ENCODE measurements at places on chromosomes 1 and 21. TPM values are rescaled to one million over a fixed set of nuclear protein-coding genes. Genes with fewer than 3 reads are reported as not detected.

GRCh38 chr1:205925736-205926135, 17.5 kb downstream of the SLC26A9 start:
- H3K36me3 ChIP-seq = no peaks in the 10 kb centered on the region
- H3K27ac ChIP-seq = no peak overlapping the region
- no peaks in the 10 kb centered on the region for H3K4me1 ChIP-seq
- no peaks in the 10 kb centered on the region for H3K27me3 ChIP-seq

GRCh38 chr1:223323491-223324484, 40.2 kb downstream of the SUSD4 start:
- no peak overlapping the region for H3K4me3 ChIP-seq
- no peak for DNase-seq
- no peak overlapping the region for H3K27ac ChIP-seq
- H3K4me1 ChIP-seq = peaks cover 5% of the 10 kb centered on the region

GRCh38 chr1:184494929-184495328, 108.1 kb downstream of the C1orf21 start:
- H3K27ac ChIP-seq = no peak overlapping the region
- no peaks in the 10 kb centered on the region for H3K4me1 ChIP-seq
- no peak overlapping the region for H3K4me3 ChIP-seq

DNA sequence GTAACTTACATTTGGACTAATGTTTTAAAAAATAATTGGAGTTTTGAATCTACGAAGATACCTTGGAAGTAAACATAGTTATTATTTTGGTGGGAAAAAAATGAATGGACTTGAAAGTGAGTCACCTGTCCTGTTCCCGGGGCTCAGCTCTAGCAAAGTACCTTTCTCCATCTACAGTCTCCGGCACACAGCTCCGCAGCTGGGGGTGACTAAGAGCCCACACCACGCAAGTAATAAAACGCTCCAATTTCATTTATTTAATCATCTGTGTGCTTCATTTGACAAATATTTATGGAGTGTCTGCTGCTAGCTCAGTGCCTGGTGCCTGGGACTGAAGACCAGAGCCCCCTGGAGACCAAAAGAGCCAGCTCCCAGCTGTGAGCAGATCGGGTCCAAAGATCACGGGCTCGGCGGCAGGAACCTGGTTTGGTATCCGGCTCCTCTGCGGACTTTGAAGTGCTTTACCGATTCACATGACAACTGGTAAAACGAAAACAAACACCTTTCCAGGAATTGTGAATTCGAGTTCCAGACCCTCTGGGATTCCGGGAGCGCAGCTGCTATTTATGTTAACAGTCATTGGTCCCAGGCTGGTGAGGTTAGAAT, 1.7 kb upstream of the RIPK4 start:
- H3K27ac ChIP-seq = no peak overlapping the region
- H3K27me3 ChIP-seq = no peaks in the 10 kb centered on the region

- no peaks in the 10 kb centered on the region for H3K27me3 ChIP-seq
- no peak overlapping the region for H3K27ac ChIP-seq
- DNase-seq = no peak
- peaks cover 54% of the 10 kb centered on the region for H3K36me3 ChIP-seq
- no peaks in the 10 kb centered on the region for H3K4me1 ChIP-seq
Observed at GRCh38 chr1:220137019-220137786, 43.3 kb downstream of the IARS2 start.

- no peak overlapping the region for H3K4me3 ChIP-seq
- no peaks in the 10 kb centered on the region for H3K27me3 ChIP-seq
- H3K36me3 ChIP-seq = no peaks in the 10 kb centered on the region
- H3K4me1 ChIP-seq = peaks cover 1% of the 10 kb centered on the region
- no peak overlapping the region for H3K27ac ChIP-seq
Observed at GRCh38 chr1:4590756-4591155, 63.7 kb upstream of the AJAP1 start.

DNA sequence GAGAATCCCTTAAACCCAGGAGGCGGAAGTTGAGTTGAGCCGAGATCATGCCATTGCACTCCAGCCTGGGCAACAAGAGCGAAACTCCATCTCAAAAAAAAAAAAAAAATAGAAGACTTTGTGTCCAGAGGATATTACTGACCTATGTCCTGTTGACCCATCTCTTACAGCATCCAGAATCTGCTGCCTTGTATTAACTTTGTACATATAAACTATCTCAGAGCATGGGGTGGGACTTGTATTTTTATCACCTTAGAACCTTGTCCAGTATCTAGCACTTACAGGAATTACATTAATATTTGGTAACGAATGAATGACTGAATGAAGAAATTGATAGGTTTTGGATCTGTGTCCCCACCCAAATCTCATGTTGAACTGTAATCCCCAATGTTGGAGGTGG, 117.8 kb downstream of the TGFBR3 start:
- H3K4me1 ChIP-seq = no peaks in the 10 kb centered on the region
- no peaks in the 10 kb centered on the region for H3K27me3 ChIP-seq
- no peak for DNase-seq
- no peak overlapping the region for H3K27ac ChIP-seq
- H3K36me3 ChIP-seq = no peaks in the 10 kb centered on the region

DNA sequence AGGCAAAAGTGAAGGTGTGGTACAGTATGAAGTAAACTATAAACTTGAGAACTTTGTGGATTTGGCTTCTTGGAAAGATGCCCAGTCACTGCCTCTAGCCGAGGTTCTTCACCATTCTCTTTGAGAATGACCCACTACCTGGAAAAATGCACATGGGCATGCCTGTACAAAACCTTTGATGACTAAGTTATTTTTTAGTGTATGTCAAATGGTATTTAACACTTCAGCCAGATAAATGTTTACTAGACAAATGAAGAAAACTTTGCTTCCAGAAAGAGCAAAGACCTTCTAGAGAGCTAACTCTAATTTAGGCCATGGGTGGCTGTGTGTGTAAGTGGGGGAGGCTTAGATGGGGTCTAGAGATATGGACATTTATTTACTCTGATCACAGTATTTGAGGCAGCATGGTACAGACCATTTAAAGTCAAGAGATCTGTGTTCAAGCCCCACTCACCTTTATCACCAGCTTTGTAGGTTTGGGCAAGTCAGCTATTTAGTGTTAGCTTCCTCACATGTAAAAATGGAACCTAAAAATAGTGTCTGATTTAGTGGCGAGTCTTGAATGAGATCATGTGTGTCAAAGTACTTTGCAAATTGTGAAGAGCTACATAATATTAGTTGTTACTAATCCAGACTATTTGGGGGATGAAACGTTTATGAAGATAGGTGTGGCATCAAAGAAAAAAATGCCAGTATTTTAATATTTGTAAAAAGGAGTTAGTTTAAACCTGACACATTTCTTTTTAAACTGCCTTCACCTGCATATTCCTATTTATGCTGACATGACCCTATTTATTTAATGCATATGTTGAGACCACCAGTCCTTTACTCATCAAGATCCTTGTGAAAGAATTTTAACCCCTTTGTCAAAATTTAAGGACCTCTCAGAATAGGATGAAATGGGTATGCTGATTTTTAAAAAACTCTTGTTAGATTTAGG, 20.2 kb downstream of the NFYC start:
- DNase-seq = peak; percentile 92
- peak overlapping the region; percentile 96 for H3K27ac ChIP-seq
- H3K4me3 ChIP-seq = peak overlapping the region; percentile 74
- H3K36me3 ChIP-seq = peaks cover 11% of the 10 kb centered on the region
- H3K27me3 ChIP-seq = no peaks in the 10 kb centered on the region

GRCh38 chr1:20075345-20075744, 5.4 kb downstream of the PLA2G5 start:
- no peaks in the 10 kb centered on the region for H3K36me3 ChIP-seq
- no peak overlapping the region for H3K27ac ChIP-seq
- no peak overlapping the region for H3K4me3 ChIP-seq
- H3K4me1 ChIP-seq = peaks cover 11% of the 10 kb centered on the region
- H3K27me3 ChIP-seq = no peaks in the 10 kb centered on the region

- H3K4me1 ChIP-seq = no peaks in the 10 kb centered on the region
- no peaks in the 10 kb centered on the region for H3K27me3 ChIP-seq
- H3K27ac ChIP-seq = no peak overlapping the region
- no peaks in the 10 kb centered on the region for H3K36me3 ChIP-seq
- DNase-seq = no peak
- no peak overlapping the region for H3K4me3 ChIP-seq
Observed at GRCh38 chr1:225819346-225820192, 9.6 kb downstream of the EPHX1 start.

DNA sequence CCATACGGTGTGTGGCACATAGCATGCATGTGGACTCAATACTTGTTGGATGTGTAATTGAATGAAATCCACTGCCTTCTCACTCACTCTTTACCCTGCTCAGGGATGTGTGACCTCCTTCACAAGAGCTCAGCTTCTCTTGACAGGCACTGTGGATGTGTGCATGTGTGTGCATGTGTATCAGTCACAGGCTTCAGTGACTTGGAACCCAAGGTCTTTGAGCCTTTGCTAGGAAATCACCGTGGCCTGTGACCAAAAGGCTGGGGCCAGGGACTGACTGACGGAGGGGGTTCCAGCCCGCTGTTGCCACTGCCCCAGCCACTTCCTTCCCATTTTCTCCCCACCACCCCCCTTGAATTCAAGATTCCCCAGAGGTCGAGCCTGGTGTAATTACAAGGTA, 144.4 kb upstream of the POU3F1 start:
- DNase-seq = no peak
- no peak overlapping the region for H3K4me3 ChIP-seq
- H3K4me1 ChIP-seq = no peaks in the 10 kb centered on the region
- no peaks in the 10 kb centered on the region for H3K36me3 ChIP-seq

- no peaks in the 10 kb centered on the region for H3K4me1 ChIP-seq
- no peaks in the 10 kb centered on the region for H3K27me3 ChIP-seq
- H3K27ac ChIP-seq = no peak overlapping the region
- H3K36me3 ChIP-seq = no peaks in the 10 kb centered on the region
Observed at GRCh38 chr1:224730965-224731364, 114.8 kb downstream of the CNIH3 start.

Gene CD1E
- not detected for total RNA-seq

Gene OR2G6
- not detected for total RNA-seq

Gene ILDR2
- 8.0 TPM for total RNA-seq

Gene BRDT
- not detected for total RNA-seq

Gene ZNF436
- total RNA-seq = 7.4 TPM

Gene PTPN7
- 39.2 TPM for total RNA-seq

Gene BOLA1
- total RNA-seq = 0.47 TPM

Gene NES
- total RNA-seq = not detected

Gene EPHB2
- total RNA-seq = 0.45 TPM

Gene COL16A1
- not detected for total RNA-seq

Gene LCE7A
- total RNA-seq = not detected

Measured in Karpas-422 (cell line).